ENCODE measurements at places on chromosomes 2 and 18. TPM values are rescaled to one million over a fixed set of nuclear protein-coding genes. Genes with fewer than 3 reads are reported as not detected.

DNA sequence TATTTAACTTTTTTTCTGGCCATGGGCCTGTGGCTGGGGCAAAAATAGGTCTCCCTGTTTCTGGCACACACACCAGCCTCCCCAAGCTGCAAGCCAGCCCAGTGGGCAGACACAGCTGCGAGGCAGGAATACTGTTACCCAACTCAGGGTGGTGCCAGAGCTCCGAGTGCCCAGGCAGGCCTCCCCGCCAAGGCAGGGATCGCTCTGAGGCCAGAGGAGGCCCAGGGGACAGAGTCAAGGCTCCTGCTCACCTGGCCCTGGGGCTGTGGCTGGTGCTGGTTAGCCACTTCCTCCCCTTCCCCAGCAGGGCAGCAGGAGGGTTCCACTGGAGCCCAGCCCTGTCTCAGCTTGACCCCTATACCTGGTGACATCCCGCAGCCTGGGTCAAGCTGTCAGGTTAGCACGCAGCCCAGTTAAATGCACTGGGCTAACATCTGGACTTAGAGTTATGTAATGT lies 67.1 kb upstream of the EPAS1 start:
- H3K36me3 ChIP-seq = peaks cover 1% of the 10 kb centered on the region
- peaks cover 47% of the 10 kb centered on the region for H3K4me1 ChIP-seq
- H3K4me3 ChIP-seq = no peak overlapping the region
- peak overlapping the region; percentile 80 for H3K27ac ChIP-seq

DNA sequence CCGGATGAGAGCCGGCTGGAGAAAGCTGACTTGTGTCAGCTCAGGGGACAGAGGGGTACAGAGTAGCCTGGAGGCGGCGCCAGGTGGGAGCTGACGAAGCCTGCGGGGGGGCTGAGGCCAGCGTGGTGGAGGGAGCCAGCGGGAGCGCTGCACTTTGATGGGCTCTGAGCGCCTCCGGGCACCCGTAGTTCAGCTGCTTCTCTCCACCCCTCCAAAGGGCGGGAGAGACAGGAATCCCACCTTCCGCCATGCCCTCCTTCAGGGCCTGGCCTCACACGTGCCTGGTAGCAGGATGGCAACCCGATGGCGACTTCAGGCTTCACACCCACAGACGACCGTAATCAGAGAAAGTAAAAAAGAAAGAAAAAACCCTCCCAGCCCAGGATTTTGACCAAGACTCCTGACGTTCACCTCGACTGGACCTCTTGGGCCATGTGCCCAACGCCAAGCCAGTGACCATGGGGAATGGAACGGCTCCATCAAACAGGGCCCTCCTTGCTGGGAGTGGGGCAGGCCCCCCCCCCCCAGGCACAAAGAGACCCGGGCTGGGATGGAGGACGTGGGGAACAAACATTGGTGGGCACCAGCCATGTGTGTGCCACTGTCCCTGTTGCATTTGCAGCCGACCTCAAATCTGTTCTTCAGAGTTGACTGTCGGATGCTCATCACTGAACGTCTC lies 60.7 kb upstream of the ASAP2 start:
- no peaks in the 10 kb centered on the region for H3K4me1 ChIP-seq
- DNase-seq = no peak
- peaks cover 15% of the 10 kb centered on the region for H3K27me3 ChIP-seq
- H3K27ac ChIP-seq = no peak overlapping the region

DNA sequence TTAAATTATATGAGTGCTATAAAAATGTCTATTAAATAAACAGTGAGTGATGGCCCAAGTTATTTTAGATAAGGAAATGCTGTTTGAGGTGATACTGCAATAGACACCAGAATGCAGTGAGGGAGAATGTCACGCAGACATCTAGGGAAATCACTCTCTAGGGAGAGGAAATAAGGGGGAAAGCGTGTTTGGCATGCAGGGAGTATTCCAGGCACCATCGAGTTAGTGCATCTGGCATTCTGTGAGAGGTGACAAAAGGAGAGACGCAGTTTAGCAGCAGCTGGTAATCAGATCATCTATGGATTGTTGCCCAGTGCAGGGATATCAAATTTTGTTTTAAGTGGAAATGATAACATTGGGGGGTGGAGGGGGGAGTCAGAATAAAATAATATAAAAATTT lies 175.4 kb upstream of the NETO1 start:
- no peaks in the 10 kb centered on the region for H3K4me1 ChIP-seq
- H3K27me3 ChIP-seq = no peaks in the 10 kb centered on the region
- H3K36me3 ChIP-seq = no peaks in the 10 kb centered on the region
- no peak for DNase-seq
- H3K4me3 ChIP-seq = no peak overlapping the region
- no peak overlapping the region for H3K27ac ChIP-seq

- no peaks in the 10 kb centered on the region for H3K4me1 ChIP-seq
- H3K36me3 ChIP-seq = no peaks in the 10 kb centered on the region
- no peaks in the 10 kb centered on the region for H3K27me3 ChIP-seq
- no peak for DNase-seq
These were observed 70.3 kb upstream of the CCDC85A start for GRCh38 chr2:56113382-56113975.

DNA sequence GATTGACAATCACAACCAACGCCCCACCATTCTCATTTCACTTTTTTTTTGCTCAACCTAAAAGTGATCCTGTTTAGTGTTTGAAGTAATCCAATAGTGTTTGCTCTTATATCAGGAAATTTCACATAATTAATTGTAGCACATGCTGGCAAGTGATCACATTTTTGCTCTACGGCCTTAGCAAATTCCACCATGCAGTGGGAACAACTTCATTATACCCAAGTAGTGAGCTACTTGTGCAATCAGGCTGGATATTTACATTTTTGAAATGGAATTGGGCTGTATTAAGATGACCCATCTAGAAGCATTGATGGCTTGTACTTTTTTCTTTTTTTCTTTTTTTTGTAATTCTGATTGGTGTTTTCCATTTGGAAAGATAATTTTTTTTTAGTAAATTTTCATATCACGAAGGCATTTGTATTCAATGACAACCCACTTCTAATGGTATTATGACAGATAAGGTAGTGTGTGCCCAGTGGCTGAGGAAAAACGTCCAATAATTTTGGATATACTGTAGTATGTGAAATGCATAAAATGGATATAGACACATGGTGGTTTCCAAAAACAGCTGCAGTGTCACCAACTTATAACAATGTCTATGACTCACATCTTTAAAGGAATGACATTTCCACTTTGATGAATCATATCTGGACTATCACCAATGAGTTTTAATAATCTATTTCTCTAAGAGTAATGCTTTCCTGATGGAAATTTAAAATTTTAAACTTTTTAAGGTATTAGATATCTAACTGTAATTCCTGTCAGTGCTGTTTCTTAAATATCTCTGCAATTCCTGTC lies 130.6 kb downstream of the COL6A3 start:
- no peak overlapping the region for H3K27ac ChIP-seq
- no peaks in the 10 kb centered on the region for H3K36me3 ChIP-seq
- H3K4me1 ChIP-seq = no peaks in the 10 kb centered on the region
- no peak for DNase-seq
- no peak overlapping the region for H3K4me3 ChIP-seq
- peaks cover 8% of the 10 kb centered on the region for H3K27me3 ChIP-seq

DNA sequence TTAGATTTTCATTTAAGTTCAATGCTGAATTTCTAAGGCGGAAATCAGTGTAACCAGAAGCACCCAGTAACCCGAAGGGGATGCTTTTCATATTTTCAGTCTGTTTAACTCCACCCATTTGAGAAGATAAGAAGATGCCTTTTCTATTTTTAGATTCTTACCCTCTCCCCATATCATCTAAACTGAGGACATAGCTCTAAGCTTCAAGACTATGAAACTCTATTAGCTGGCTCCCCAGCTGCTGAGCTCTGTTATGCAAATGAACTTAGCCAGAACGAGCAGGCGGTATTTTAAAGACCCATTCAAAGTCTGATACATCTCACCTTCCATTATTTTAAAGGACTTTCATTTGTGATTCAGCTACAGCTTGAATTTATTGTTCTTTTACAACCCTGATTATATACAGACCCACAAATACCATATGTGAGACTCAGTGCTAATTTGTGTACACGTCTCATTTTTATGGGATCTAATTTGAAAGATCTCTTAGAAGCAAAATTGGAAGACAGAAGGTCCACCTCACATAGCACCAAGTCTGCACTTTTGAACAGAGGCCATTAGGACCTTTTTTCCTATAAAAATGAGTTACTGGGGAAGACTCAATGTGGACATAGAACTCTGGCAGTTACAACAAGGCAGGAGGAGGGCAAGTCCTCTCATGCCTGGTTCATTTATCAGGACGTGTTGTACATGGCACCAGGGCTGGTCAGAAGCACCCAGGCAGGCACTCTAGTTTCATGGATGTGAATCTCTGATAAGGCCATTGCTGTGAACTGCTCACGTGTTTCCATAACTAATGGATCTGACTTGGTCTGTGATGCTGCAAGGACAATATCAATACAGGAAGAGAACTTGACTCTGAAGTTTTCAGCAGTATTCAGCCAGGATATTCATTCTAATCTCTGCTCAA lies 16.3 kb downstream of the CDC42EP3 start:
- no peak overlapping the region for H3K27ac ChIP-seq
- DNase-seq = no peak
- H3K36me3 ChIP-seq = peaks cover 41% of the 10 kb centered on the region
- H3K27me3 ChIP-seq = no peaks in the 10 kb centered on the region

GRCh38 chr18:63405986-63406385 lies 16.3 kb downstream of the VPS4B start:
- no peak for DNase-seq
- H3K27me3 ChIP-seq = no peaks in the 10 kb centered on the region
- H3K36me3 ChIP-seq = peaks cover 85% of the 10 kb centered on the region
- H3K4me3 ChIP-seq = no peak overlapping the region
- peaks cover 46% of the 10 kb centered on the region for H3K4me1 ChIP-seq
- no peak overlapping the region for H3K27ac ChIP-seq

The FAP gene
- not detected for total RNA-seq

The IL1RL2 gene
- total RNA-seq = not detected

The SULT1C4 gene
- not detected for total RNA-seq

The SPATS2L gene
- 62.2 TPM for total RNA-seq
